HS-5 (cell line): ENCODE measurements at places on chromosomes 3 and 15.

DNA sequence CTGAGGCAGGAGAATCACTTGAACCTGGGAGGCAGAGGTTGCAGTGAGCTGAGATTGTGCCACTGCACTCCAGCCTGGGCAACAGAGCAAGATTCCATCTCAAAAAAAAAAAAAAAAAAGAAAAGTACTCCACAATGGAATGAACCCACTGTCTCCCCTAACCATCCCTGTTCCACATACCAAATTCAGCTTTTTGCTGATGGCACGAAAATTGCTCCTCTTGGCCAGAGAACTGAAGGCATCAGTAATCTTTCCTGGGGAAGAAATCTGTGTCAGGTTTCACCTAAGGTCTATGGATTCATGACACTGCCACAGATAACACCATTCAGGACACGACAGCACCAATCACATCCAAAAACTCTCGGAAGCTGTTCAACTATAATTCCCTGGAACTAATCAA lies 6.9 kb upstream of the PRC1 start:
- DNase-seq: no peak

DNA sequence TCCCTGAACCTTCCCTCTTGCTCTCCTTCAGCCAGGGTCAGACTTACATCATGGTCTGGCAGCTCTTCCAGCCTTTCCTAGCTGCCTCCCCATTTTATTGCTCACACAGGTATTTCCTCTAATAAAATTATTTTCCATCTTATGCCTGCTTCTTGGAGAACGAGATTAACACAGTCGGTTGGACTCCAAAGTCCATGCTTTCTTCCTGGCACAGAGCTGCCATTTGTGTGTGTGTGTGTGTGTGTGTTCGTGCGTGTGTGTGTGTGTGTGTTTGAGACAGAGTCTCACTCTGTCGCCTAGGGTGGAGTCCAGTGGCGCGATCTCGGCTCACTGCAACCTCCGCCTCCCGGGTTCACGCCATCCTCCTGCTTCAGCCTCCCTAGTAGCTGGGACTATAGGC lies 15.5 kb downstream of the FSD2 start:
- DNase-seq: no peak

GRCh38 chr3:149207475-149207874 lies 14.2 kb downstream of the CP start:
- DNase-seq: no peak

GRCh38 chr15:85785887-85786780 lies 8.6 kb downstream of the KLHL25 start:
- DNase-seq: no peak

DNA sequence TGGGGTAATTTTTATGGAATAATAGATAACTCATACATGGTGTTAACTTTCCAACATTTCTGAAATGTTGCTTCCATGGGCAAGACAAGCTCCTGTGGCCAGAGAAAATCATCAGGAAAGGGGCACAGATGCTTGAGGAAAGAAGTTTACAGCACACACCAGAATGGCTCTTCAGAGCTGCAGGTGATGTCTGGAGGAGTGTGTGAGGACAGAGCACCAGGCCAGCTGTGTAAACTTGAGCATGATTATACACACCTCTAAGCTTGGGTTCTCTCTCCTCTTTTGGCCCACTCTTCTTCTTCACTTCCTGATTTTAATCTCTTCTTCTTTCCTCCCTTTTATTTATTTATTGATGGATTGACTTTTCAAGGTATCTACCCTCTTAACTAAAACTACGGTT lies 676.0 kb downstream of the GRM7 start:
- no peak for DNase-seq

DNA sequence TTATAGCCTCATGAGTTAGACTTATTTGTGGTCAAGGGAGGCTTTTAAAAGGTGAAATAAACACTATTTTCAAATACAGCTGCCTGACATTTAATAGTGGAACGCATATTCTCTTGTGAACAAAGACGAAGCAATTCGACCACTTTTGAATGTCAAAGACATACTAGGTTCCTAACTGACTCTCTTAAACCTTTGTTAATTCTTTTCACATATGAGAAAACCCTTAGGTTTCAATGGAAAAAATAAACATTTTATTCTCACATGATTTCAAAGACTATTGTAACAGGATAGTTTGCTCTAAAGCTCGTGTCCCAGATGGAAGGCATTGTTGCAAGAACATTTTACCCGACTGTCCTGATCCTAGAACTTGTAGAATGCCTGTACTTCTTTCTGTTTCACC lies 74.8 kb upstream of the BOC start:
- no peak for DNase-seq
